ENCODE measurements at places on chromosomes 5 and 9.
A peak's percentile ranks its signal among the peaks of the same experiment; 100 is the strongest.

DNA sequence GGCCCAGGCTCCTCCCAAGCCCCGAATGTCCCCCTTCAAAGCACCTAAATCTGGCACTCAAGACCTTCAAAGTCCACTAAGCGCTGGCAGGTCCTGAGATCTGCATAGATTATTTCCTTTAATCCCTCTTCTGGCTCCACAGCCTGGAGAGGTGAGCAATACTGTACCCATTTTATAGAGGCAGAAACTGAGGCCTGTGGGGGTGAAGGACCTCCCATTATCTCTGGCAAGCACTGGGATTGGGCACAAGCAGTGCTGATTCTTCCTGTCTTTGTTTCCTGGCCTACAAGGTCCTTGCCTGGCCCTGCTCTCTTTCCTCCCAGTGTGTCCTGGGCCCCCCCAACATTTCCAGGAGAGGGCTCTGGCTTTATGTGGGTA, 252.3 kb downstream of the PBX3 start:
- no peak for DNase-seq

GRCh38 chr9:131546336-131547084, 1.2 kb downstream of the PRRT1B start:
- no peak for DNase-seq

DNA sequence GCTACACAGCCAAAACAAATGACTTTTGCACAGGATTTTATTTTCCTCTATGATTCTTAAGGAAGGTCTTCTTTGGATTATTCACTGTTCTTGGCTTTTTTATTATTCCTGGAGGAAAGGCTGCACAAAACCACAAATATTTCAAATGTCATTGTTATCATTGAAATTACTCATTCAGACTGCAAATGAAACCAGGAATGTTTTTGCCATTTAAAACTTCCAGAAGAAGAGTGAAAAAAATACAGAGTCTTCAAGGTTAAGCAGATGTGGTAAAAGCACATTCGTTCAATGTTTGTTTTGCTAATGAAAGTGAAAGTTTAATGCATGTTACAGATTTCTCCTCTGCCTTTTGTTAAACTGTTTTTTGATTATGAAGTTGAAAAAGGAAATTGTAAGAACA, 238.2 kb downstream of the TLE4 start:
- peak; percentile 67 for DNase-seq

DNA sequence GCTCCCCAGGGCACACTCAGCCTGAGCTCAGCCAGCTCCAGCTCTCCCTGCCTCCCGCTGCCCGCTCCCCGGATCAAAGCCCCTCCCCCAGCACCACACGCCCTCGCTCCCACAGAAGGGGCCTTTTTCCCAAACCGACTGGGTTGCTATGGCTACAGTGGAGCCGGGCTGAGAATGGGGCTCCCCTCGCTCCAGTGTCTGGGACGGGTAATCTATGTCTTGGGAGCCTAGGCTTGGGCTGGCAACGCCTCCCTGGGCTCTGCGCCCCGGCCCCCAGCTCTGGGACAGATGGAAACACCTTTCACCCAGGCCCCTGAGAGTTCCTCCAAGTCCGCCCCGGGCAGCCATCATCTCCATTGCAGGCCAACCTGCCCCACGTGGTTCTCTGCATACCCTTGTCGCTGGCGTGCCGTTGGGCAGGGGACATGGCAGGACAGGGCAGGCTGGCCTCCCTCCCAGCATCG, 29.6 kb downstream of the NOTCH1 start:
- no peak for DNase-seq

- peak; percentile 23 for DNase-seq
These were observed 2.7 kb downstream of the RABEPK start for GRCh38 chr9:125202846-125203618.

DNA sequence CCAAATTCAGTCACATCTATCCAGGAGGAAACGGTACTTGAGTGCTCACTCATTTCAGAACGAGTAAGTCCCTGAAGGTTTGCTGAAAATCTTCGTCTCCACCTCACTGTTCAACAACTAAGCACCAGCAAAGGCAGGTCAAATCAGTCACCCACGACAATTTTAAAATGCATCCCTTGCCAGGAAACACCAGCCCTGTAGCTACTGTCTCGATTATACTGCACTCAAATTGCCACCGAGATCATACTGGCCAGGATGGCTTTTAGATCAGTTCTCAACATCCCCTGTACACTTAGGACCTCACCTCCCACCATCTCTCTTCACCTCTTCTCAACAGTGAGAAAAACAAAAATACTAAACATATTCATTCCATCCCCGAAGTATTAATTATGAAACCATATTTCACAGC, 298.6 kb downstream of the AGTPBP1 start:
- no peak for DNase-seq

- DNase-seq = no peak
These were observed 9.1 kb downstream of the OR2V1 start for GRCh38 chr5:181121675-181122561.

DNA sequence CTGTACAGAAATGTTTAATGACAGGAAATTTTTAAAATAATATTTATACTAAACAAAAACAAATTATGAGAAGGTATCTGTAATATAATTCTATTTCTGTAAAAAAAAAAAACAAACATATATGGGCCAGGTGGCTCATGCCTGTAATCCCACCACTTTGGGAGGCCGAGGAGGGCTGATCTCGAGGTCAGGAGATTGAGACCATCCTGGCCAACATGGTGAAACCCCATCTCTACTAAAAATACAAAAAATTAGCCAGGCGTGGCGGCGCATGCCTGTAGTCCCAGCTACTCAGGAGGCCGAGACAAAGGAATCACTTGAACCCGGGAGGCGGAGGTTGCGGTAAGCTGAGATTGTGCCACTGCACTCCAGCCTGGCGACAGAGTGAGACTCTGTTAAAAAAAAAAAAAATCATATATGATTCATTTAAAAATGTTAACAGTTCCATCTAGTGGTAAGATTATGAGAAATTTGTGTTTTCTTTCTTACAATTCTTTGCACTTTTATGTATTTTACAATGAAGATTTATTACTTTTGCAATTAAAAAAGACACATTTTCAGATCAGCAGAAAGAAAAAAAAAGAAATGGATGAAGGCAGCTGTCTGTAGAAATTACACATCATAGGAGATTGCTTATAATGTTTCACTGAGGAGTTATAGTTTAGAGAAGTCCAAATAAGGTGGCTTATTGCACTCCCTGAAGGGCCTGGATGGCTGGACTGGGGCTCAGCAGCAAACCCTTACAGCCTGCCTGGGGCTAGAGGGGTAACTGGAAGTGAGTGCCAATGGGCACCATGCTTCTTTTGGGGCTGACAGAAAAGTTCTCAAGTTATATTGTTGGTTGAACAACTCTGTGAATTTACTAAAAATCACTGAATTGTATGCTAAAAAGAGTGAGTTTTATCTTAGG, 20.3 kb downstream of the C9orf153 start:
- no peak for DNase-seq

GRCh38 chr5:107776922-107777740, 106.4 kb upstream of the EFNA5 start:
- no peak for DNase-seq

- peak; percentile 61 for DNase-seq
These were observed 632 bp downstream of the COQ4 start for GRCh38 chr9:128323212-128323730.

DNA sequence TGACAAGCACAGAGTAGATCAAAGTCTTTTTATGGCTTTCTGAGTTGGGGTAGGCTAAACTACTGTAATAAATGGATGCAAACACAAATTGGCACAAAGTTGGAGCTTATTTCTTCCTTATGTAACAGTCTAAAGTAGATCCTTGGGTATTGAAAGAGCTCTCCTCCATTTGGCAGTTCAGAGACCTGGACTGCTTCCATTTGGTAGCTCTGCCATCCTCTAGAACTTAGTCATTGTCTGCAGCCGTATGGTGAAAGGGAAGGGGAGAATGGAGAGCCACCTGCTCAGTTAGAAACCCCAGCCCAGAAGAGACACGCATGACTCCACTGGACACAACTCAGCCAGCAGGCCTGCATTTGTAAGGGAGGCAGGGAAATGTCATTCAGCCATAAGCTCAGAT, 345.0 kb downstream of the DMAC1 start:
- no peak for DNase-seq

DNA sequence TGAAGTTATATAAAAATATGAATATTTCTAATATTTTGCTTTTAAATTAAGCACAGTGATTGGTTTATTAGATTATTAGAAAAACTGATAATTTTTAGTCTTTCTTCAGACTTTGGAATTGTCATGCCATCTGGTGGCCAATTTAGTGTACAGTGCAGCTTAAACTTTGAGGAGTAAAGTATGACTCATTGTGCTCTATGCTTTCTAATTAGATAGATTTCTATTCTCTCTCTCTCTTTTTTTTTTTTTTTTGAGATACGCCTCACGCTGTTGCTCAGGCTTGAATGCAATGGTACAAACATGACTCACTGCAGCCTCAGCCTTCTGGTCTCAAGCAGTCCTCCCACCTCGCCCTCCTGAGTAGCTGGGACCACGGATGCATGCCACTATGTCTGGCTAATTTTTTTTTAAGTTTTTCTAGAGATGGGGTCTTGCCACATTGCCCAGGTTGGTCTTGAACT, 42.1 kb upstream of the GPR21 start:
- peak; percentile 71 for DNase-seq

- no peak for DNase-seq
These were observed 596.8 kb downstream of the RAB3C start for GRCh38 chr5:59179704-59180103.

DNA sequence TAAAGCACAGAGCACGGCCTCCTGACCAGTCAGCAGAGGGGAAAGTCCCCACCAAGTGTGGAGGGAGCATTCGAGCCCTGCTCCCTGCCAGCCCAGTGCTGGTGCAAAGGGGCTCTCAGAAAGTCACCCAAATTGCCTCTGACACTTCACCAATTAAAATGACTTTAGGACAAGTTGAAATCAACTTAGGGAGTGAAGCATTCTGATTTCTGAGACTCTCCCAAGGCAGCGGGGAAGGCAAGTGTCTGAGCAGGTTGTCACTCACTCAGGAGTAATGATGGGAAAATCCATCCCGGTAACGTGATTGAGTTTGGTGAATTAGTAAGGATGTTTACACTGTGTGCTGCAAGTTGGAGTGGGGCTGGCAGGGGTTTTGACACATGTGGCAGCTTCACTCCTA, 73.7 kb downstream of the PCDH1 start:
- DNase-seq = no peak

DNA sequence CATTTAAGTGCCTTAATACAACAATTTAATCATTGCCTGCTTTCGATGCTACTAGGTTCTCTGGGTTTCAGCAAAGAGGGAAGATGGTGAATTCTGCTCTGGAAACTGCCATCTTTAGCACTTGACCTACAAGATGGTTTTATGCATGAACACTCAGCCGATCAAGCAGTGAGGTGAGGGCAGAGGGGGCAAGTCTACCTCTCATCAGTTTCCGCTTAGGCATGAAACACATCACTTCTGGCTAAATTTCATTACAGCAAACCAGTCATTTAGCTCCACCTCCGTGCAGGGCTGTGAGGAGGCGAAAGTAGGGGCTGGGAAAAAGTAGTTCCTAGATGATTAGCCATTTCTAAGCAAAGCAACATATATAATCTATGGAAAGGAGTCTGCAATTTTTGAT, 1018.0 kb downstream of the CDH18 start:
- no peak for DNase-seq

DNA sequence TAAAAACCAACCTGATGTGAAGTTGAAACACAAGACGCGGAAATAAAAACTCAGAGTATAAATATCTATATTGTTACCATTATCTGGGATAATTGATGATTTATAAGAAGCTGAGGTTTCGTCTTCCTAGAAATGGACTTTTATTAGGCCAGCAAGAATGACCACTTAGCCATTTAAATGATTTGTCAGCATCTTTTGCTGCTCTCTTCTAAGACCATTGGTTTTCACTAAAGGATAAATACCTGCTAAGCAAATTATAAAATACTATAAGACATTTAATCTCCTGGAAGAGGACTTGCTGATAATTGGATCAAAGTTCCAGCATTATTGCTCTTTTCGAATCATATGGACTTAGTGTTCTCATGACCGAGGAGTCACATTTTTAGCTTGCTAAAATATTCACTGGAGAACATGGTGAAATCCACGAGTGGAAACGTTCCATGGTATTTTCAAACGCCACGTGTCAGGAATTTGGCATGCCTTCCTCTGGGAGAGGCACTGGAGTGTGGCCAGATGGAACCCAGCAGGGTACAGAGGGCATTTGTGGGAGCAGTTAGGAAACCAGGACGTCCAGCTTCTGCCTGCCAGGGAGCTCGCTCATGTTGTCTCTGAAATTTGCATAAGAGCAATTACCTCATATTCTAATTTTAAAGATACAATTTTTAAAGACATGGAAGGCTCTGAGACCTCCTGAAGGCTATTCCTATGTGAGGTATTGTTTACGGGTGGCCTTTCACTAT, 43.1 kb downstream of the TNFAIP8 start:
- DNase-seq = no peak

GRCh38 chr5:16897800-16898199, 38.3 kb downstream of the MYO10 start:
- DNase-seq = no peak

DNA sequence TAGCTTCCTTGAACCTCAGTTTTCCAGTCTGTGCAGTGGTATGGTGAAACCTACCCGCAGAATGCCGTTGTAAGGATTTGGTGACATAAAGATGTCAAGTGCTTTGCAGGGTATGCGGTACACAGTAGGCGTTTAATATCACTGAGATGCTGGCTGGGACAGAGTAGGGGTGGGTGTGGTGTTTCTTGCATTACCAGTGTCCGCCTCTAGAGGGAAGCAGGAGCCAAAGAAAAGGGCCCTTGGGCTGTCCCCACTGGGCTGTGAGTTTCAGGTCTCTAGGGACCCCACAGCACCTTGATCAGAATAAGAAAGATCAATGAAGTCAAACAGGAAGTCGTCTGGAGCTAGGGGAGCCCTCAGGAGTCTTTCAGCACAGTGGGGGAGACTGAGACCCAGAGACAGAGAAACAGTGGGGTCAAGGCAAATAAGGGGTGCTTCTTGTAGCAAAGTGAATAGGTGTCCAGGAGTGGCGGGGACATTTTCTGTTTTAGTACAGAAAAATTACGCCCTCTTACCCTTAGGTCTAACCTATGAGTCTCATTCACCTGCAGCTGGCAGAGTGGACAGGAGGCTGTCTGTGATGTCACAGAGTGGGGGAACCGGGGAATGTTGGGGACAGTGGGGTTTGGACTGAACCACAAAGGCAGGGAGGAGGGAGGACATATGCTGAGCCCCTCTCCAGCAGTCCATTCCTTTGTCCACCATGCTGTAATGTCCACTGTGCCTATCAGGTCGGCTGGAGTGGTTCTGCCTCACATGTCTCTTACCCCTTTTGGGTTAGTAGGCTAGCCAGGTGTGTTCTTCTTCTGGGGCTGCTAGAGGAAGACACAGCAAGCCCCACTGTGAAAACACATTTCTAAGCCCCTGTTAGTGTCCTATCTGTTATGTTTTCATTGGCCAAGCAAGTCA, 4.7 kb upstream of the TEX53 start:
- DNase-seq = peak; percentile 54

DNA sequence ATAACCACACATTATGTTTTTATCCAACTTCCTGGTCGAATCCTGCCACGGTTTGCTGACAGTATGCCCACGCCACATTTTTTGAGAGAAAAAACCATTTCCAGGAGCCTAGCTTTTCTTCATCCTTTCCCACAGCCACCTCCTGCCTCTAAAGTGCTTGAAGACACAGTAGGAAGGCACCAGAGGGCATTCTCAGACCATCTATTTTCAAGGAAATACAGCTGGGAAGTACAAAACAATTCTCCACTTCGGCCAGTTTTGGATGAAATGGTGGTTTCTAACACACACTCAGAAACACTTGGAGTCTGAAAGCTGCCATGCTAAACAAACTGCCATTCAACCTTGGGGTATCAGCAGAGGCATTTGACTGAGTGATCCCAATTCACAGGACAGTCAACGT, 86.3 kb upstream of the RPS23 start:
- no peak for DNase-seq

GRCh38 chr5:89267788-89268187, 384.8 kb upstream of the MEF2C start:
- DNase-seq = no peak

All from H54 (cell line).